ENCODE measurements at places on chromosomes 11 and 22.

- no peak for DNase-seq
These were observed 2.9 kb upstream of the TTLL1 start for GRCh38 chr22:43092085-43092484.

GRCh38 chr11:128624269-128625175 is 37.2 kb upstream of the ETS1 start:
- no peak for DNase-seq

DNA sequence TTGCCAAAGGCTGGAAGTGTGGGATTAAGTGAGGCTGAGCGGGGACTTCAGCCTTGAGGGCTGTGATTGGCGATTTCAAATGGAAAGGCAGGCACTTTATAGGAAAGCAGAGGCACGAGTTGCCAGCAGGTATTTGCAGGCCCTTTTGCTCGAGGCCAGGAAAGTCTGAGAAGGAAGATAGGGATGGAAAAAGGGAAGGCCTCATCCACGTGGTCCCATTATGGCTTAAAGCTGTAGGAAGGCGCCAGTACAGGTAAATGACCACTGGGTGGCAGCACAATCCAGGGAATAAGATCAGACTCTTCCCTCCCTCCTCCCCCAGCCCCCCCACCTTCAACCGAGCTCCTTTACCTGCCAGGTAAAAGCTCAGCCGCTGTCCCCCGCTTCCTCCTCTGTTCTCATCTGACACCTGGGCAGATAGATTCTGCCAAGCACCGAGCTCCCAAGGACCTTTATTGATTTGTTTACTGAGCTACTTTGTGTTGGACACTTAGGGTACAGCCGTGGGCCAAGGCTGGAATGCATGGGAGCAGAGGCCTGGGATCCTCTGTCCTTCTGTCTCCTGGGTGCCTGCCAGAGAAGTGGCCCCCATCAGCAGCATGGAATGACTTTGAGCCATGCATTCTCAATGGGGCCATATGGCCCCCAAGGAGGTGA is 7.5 kb downstream of the P2RX3 start:
- DNase-seq, result peak; percentile 60

- DNase-seq, result no peak
These were observed 668.0 kb downstream of the ETS1 start for GRCh38 chr11:127919206-127920000.

GRCh38 chr11:50080256-50080655 is 47.6 kb downstream of the OR4C45 start:
- no peak for DNase-seq

- no peak for DNase-seq
These were observed 167.5 kb downstream of the LUZP2 start for GRCh38 chr11:24664399-24664798.

- no peak for DNase-seq
These were observed 138.1 kb upstream of the MPPED2 start for GRCh38 chr11:30724274-30724673.

- no peak for DNase-seq
These were observed 49.5 kb downstream of the OR2AT4 start for GRCh38 chr11:75047191-75047590.

GRCh38 chr11:72738199-72739141 is 13.7 kb downstream of the ARAP1 start:
- no peak for DNase-seq

- DNase-seq, result no peak
These were observed 3.2 kb upstream of the KLHDC7B start for GRCh38 chr22:50542416-50542927.

GRCh38 chr11:34366522-34366921 is 8.7 kb upstream of the ABTB2 start:
- DNase-seq, result no peak

- DNase-seq, result no peak
These were observed 30.7 kb downstream of the PPP2R1B start for GRCh38 chr11:111735262-111736116.

DNA sequence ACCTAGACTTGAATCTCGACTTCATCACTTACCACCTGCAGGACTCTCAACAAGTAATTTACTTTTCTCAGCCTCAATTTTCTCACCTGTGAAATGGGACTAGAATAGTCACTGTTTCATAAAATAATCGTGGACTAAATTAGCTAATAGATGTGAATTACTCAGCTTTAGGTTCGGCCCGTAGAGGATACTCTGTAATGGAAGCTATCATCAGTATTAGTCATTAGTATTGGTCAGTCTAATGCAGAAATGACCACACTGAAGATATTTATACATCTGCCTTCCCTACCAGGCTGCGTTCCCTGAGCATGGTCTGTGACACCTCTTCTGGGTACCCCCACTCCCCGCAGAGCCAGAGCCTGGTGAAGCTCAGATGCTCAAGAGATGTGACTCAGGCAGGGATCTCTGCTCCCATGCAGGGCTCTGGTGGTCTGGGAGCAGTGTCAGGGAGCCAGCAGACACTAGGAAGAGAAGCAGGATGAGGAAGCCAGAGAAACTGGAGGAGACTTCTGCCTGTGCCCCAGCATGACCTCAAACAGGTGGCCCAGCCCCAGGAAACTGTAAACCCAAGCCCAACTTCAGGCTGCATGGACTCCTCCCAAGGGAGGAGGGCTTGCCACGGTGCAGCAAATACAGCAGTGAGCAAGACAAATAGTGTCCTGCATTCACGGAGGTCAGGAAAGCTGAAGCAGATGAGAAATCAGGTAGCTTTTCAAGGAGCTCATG is 88.0 kb upstream of the E2F8 start:
- no peak for DNase-seq

- DNase-seq, result no peak
These were observed 70.9 kb downstream of the SCUBE1 start for GRCh38 chr22:43272301-43272700.

DNA sequence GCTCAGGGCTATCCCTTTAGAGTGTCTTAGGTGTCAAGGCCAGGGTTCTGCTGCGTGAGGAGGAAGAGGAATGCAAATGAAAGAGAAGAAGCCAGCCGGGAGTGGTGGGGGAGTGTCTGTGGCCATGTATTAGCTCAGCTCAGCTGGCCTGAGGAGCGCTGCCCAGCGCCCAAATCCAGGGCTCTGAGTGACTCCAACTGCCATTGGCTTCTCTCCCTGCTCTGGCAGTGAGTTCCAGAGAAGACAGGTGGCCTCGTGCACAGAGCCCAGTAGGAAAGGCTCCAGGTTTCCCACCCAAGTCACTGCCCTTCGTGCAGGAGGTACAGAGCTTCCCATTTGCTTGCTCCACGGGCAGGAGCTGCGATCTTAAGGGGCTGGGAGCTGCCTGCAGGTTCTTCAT is 302.0 kb downstream of the KIRREL3 start:
- DNase-seq, result no peak

- DNase-seq, result peak; percentile 93
These were observed 11.8 kb downstream of the LTBP3 start for GRCh38 chr11:65546217-65546958.

DNA sequence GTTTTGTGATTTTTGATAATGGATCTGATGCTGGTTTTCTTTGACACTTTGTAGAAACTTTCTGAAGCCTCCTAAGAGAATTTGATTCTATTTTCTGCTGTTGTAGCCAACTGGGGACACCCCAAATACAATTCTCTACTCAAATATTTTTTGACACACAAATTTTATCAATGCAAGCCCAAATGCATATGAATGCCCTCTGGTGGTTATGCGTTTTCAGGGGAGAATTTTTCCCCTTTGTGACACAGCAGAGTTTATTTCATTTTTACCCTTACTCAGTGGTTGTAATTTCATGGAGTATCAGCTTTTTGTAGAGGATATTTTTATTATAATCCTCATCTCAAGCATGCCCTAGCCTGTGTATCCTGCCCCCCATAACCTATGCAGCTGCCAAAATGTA is 44.7 kb upstream of the MTMR2 start:
- no peak for DNase-seq

Measured in activated naive CD4-positive, alpha-beta T cell (primary cell).